Muscle of leg (tissue), 16 donors: ENCODE measurements at places on chromosomes 6 and 20.
A peak's percentile ranks its signal among the peaks of the same experiment; 100 is the strongest.

- DNase-seq, result no peak
Measured at GRCh38 chr6:83883240-83883639, 23.8 kb downstream of the CYB5R4 start.

- DNase-seq, result no peak
Measured at GRCh38 chr6:34339971-34340370, 52.5 kb downstream of the NUDT3 start.

DNA sequence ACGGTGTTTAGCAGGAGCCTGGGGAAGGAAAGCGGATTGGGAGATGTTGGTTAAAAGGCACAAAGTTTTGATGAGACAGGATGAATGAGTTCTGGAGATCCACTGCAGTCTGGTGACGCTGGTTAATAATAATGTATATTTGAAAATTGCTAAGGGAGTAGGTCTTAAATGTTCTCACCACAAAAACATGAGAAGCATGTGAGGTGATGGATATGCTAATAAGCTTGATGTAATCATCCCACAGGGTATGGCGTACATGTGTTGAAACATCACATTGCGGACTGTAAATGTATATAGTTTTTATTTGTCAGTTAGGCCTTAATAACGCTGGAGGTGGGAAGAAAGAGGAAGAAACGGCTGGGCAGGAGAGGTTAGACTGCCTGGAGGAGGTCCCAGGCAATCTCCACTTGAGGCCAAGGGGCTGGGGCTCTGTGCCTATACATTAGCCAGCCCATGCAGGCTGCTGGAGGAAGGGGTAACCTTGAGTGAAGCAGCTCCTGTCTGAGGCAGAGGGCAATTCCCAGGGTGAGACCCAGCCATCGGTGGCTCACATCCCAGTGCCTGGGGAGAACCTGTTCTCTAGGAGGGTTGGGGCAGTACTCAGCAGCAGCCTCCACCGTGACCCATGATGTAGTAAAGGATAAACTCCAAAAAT, 188.2 kb upstream of the QKI start:
- no peak for DNase-seq

DNA sequence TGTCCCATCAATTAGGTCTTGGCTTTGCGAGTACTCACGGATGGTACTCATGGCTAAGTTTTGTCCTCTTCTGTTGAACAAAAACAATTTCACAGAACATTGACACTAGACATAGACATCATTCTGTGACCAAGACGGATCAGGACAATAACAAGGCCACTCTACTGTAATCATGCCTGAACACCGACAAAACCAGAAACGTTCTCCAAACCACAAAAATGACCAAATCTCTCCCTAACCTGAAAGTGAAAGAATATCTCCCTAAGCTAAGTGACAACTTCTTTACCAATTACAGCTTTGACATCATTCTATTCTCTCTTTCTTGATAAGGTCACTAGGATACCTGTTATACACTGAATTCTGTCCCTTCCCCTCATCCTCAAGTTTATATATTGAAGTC, 40.0 kb upstream of the SLC2A12 start:
- no peak for DNase-seq

DNA sequence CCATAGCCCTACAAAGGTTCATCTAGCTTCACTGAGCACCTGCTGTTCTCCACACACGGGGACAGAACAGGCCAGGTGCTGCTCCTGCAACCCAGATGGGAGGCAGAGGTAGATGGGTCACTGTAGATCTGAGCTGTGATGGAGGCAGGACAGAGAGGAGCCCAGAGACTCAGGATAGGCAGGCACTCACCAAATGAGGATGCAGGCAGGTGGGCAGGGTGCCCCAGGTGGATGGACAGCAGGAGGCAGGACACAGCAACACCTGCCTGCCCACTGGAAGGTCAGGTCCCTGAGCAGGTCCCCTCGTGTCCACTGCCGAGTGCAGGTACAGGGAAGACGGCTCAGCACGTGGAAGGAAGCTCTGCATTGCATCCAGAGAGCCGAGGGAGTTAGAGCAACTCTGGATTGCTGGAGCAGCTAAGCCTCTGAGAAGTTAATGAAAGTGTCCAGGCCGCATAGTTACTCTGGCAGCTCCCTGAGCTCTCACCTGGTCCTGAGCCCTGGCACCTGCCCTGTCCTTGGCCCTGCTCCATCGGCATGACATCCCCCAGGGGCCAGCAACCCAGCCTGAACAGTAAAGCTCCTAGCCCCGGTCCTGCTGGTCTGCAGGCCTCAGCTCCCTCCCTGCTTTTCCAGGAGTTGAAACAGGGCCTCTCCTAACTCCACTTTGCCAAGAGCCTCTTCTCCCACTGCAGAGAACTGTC, 4.9 kb upstream of the YTHDF1 start:
- no peak for DNase-seq

DNA sequence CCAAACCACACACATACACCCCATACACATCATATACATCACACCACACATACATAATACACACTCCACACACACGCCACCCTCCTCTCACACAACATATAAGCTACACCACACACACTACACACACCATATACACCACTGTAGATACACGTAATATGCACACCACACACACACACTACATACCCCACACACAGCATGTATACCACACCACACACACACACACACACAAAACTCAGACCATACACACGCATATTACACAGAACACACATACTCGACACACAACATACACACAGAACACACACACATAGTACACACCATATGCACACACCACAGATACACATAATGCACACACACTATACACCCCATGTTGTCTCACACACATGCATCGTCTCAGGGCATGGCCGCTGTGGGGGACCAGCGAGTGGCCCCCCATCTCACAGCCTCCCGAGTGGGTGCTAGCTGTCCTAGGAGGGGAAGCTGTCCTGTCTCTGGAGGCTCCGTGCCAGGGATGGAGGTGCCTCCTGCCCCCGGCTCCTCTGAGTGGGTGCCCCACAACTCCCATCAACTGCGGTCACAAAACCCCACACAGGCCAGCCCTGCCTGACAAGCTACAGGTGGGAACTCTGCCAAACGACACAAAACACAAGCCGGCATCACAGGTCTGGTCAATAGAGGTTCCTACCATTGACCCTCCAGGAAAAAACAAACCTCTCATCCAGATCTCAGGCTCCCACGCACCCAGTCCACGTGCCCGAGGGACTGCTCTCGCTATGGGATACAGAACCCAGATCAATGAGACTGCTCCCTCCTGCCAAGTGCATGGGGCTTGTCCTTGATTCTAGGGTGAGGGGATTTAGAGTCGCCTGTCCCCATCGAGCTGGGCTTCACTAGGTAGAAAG, 49.1 kb downstream of the DACT2 start:
- no peak for DNase-seq

GRCh38 chr20:18289306-18289705, 979 bp downstream of the ZNF133 start:
- no peak for DNase-seq

- no peak for DNase-seq
Measured at GRCh38 chr6:72559555-72559954, 62.3 kb upstream of the KCNQ5 start.

DNA sequence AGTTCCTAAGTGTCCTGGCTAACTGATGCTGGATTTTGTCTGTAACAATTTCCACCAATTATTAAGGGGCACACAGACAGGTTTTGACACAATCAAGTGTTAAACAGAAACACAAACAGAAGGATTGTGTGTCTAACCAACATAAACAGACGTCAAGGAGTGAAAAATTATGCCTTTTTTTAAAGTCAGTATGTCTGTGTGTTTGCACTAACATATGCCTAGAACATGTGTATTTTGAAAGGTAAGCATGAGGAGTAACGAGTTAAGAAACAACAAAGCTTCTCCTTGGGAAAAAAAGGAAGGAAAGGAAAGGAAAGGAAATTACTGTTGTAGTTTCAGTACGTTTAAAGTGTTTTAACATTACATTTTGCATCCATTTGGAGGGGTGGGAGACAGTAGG, 466.3 kb upstream of the ID4 start:
- no peak for DNase-seq

DNA sequence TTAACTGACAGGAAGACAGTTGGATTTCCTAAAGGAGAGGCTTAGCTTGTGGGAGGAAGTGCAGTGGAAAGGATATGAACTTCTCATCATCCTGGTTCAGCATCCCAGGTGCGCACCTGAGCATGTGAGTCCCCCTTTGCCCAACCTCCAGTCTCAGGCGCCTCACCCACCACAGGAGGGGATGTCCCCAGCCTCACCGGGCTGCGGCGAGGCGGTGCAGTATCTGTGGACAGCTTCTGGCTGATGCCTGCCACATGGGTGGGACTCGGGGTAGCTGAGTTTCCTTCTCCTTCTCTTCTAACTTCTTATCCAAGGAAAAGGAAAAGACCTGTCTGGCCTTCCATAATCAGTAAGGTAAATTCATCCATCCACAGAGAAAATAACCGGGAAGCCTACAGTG, 539.3 kb upstream of the AGPAT4 start:
- no peak for DNase-seq

- peak; percentile 98 for DNase-seq
Measured at GRCh38 chr20:31485450-31486339, 10.6 kb downstream of the REM1 start.

- no peak for DNase-seq
Measured at GRCh38 chr20:5390720-5391119, 74.0 kb upstream of the PROKR2 start.

- no peak for DNase-seq
Measured at GRCh38 chr6:90914312-90914711, 327.4 kb upstream of the MAP3K7 start.

DNA sequence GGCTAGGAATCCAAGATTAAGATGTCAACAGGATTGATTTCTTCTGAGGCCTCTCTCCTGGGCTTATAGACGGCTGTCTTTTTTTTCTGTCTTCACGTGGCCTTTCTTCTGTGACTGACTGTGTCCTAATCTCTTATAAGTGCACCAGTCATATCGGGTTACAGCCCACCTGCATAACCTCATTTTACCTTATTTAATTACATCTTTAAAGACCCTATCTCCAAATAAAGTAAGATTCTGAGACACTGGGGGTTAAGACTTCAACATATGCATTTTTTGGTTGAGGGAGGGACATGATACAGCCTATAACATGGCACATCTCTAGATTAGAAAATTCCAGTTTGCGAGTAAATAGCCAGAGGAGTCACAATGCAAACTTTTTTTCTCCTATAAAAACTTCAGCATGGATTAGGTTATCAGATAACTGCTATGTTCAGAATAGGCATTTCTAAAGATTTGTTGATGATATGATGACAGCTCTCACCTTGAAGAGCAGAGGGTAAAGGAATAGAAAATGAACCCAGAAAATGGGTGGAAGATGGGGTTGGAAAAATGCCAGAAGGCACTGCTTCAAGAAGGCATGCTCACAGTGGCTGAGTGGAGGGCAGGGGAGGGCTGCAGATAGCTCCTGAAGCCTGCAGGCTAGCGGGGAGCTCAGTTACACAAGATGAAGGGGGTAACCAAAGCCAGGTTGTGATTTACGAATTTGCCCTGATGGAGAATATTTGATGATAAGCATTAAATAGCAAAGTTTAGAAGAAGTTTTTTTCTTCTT, 8.7 kb upstream of the PDE7B start:
- DNase-seq, result no peak
